NCI-H1417 treated with DMSO at 0.1 percent for 48 hours (cell line): ENCODE measurements at places on chromosomes 1 and 21.

GRCh38 chr21:41950941-41951351 is 2.9 kb downstream of the C2CD2 start:
- no peak for DNase-seq

DNA sequence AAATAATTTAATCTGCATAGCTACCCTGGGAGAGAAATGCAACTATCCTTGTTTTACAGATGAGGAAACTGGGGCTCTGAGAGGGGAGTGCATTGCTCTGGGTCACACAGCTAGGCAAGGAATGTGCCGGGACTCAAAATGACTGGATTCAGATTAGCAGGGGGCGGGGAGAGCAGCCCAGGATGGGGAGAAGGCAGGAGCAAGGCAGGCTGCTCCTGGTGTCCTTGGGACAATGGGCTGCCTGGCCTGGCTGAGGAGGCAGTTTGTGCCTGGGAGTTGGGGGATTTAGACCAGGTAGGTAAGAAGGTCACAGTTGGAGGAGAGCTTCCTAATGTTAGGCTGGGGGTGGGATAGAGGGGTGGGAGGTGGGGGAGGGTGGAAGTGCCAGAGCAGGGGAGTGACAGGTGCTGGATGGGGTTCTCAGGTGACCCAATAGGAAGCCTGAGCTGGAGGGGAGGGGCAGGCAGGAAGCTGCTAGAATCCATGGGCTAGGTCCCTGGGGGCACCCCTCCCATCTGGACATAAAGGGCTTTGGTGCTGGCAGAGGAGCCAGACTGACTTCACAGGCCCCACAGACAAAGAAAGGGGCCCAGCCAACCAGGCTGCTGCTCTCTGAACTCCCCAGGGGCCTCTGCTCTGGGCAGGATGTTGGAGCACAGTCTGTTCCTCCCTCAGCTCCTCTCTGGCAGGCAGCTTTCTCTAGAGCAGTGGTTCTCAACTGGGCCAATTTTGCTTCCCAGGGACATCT is 29.0 kb downstream of the TRIM62 start:
- DNase-seq: no peak

DNA sequence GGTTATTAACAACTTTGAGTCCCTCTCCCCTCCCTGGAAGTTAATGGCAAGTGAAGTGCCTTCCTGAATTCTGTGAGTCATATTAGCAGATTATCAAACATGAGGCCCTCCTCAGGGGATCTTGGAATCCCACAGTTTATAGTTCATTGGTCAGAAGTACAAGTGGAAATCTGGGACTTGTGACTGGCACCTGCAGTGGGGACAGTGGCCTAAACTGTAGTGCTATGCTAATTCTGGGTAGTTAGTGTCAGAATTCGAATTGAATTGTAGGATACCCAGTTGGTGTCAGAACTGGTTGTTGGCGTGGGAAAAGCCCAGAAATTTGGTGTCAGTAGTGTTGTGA is 26.2 kb downstream of the ZYG11B start:
- no peak for DNase-seq

DNA sequence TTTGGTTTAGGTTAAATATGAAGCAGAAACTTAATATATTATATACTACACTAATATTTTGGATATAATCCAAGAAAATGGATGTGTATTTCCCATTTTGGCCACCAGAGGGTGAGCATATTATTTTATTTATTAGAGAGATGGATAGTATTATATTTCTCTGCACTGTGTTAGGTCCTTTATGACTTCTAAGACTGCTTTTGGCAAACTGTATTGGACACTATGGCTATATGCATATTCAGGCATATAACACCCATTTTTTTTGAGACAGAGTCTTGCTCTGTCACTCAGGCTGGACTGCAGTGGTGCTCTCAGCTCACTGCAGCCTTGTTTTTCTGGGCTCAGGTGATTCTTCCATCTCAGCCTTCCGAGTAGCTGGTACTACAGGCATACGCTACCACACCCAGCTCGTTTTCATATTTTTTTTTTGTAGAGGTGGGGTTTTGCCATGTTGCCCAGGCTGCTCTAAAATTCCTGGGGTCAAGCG is 17.8 kb upstream of the PGM1 start:
- no peak for DNase-seq

DNA sequence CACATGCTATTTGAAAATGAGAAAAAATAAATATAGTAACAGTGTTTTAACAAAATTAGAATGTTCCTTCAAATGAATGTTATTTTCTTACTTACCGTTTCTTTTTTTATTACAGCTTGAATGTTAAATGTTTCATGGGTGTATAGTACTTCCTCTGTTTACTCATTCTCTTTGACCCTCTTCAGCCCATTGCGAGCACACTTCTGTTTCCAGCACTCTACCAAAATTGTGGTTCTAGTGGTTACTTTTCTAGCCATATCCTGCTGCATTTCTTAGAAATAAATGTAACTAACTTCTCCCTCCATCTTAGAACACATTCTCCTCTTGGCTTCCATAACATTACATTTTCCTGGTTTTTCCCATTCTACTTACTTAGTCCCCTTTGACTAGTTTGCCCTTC is 190.0 kb upstream of the C1orf105 start:
- DNase-seq: no peak

DNA sequence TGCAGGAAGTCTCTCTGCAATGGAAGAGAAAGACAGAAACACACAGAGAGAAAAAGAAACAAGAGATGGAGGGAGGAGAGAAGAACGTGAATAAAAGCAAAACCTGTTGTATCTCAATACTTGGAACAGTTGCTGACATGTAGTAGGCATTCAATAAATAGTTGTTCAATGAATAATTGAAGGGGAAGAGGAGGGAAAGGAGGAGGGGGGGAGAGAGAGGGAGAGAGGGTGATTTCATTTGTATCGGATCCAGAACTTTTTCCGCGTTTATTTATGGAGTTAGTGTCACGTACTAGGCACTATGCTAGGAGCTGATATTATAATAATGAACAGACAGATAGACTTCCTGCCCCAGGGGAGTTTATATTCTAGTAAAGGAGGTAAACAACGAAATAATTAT is 144.1 kb downstream of the OMA1 start:
- no peak for DNase-seq

- DNase-seq: no peak
These were observed 17.2 kb upstream of the C1QA start for GRCh38 chr1:22619252-22619651.

GRCh38 chr1:22313321-22313720 is 138.3 kb upstream of the ZBTB40 start:
- DNase-seq: no peak
